ENCODE measurements at places on chromosomes 7 and 10. TPM values are rescaled to one million over a fixed set of nuclear protein-coding genes. Genes with fewer than 3 reads are reported as not detected.
A peak's percentile ranks its signal among the peaks of the same experiment; 100 is the strongest.

The NEUROG3 gene
- not detected for total RNA-seq

- DNase-seq: no peak
Observed at GRCh38 chr7:156379324-156380070, 261.1 kb upstream of the RNF32 start.

The AS3MT gene
- 2.3 TPM for total RNA-seq

- DNase-seq: peak; percentile 72
Observed at GRCh38 chr7:129635300-129636029, 23.9 kb downstream of the NRF1 start.

- no peak for DNase-seq
Observed at GRCh38 chr10:51972733-51973346, 273.4 kb upstream of the CSTF2T start.

The RSPH10B gene
- not detected for total RNA-seq

- DNase-seq: no peak
Observed at GRCh38 chr10:95456516-95456915, 104.7 kb downstream of the SORBS1 start.

- no peak for DNase-seq
Observed at GRCh38 chr10:77253147-77253545, 384.5 kb downstream of the KCNMA1 start.

DNA sequence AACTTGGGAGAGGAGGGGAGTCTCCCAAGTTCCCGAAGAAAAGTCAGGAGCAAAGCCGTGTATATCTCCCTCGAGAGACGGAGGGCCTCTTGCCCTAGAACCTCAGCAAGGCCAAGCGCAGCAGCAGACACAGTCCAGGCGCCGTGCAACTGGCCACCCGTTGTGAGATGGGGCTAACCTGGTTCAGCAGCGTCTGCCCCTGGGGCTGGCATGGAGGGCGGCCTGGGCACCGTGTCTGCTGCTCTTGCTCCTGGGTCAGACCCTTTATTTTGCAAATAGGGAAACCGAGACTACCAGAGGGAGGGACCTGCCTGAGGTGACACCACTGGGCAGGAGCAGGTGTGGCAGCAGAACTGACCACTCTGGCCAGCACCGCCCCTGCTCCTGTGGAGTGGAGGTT, 13.4 kb downstream of the ATP5MF start:
- DNase-seq: no peak

- no peak for DNase-seq
Observed at GRCh38 chr7:66867198-66867790, 53.7 kb upstream of the TMEM248 start.

All from NCI-H460 (cell line).